Smooth muscle cell of the coronary artery (primary cell): ENCODE measurements at places on chromosomes 5 and 9. TPM values are rescaled to one million over a fixed set of nuclear protein-coding genes. Genes with fewer than 3 reads are reported as not detected.

Gene PKD2L2
- total RNA-seq = not detected in 2 replicates

Gene NDOR1
- total RNA-seq = 1.6 and 3.2 TPM in 2 replicates

Gene C5orf15
- total RNA-seq = 45.9 and 68.7 TPM in 2 replicates

Gene UBE2QL1
- 0.08 and 0.12 TPM in 2 replicates for total RNA-seq

Gene BRD9
- total RNA-seq = 38.9 and 46.9 TPM in 2 replicates

Gene SLC46A2
- not detected in 2 replicates for total RNA-seq
